ENCODE measurements at places on chromosomes 13 and 19.

- no peak for DNase-seq
Measured at GRCh38 chr13:51542346-51543242, 41.7 kb upstream of the WDFY2 start.

- no peak for DNase-seq
Measured at GRCh38 chr13:60078226-60078625, 85.5 kb downstream of the DIAPH3 start.

GRCh38 chr13:69579351-69579750 is 528.3 kb upstream of the ATXN8OS start:
- peak; percentile 11 for DNase-seq

DNA sequence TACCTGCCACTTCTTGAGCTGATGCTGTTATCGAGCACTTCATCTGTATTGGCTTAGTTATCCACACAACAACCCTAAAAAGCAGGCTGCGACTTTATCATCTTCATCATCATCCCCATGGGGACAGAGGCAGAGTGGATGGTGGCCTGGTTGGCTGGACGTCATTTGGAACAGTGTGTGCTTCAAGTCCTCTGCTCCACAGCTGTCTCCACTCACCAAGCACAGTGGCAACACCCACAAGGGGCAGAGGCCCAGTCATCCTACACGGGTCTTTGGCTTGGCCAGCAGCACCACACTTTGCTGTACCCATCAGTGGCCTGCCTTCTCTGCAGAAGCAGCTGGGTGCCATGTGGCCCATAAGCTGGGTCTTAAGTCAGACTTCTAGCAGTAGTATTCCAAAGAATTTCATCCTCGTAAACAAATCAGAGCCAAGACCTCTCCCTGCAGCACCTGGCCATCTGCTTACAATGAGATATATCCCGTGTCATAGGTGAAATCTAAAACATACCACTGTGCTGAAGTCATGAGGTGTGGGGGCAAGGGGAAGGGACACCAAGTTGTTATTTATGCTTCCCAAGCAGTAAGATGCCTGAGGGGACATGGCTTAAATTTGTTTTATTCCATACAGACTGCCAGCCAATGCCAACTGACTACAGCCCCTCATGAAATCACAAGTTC is 47.9 kb upstream of the EPHX3 start:
- no peak for DNase-seq

- no peak for DNase-seq
Measured at GRCh38 chr13:113904411-113904810, 40.5 kb upstream of the GAS6 start.

GRCh38 chr19:34067861-34068271 is 104.4 kb upstream of the LSM14A start:
- no peak for DNase-seq

DNA sequence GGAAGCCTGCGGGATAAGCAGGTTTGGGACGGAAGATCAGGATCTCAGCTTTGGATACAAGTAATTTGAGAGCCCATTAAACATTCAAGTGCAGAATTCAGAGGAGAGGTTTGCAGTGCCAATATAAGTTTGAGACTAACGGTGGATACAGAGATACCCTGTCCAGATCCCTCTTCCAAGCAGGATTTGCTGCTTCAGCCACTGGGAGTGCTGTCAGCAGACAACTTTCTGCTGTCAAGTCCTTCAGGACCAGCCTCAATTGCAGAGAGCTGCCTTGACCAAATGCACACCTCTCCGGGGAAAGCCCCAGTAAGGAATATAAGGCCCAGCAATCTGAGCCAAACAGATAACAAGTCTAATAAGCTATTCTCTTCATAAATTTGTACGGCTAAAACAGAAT is 46.1 kb upstream of the ZNF780A start:
- no peak for DNase-seq

GRCh38 chr19:35963514-35963913 is 27.3 kb downstream of the LRFN3 start:
- DNase-seq: no peak

GRCh38 chr19:54461613-54462012 is 2.0 kb downstream of the LENG9 start:
- no peak for DNase-seq

GRCh38 chr13:45695198-45695730 is 6.9 kb upstream of the CBY2 start:
- no peak for DNase-seq

GRCh38 chr13:34944751-34945150 is 2.7 kb downstream of the NBEA start:
- no peak for DNase-seq

DNA sequence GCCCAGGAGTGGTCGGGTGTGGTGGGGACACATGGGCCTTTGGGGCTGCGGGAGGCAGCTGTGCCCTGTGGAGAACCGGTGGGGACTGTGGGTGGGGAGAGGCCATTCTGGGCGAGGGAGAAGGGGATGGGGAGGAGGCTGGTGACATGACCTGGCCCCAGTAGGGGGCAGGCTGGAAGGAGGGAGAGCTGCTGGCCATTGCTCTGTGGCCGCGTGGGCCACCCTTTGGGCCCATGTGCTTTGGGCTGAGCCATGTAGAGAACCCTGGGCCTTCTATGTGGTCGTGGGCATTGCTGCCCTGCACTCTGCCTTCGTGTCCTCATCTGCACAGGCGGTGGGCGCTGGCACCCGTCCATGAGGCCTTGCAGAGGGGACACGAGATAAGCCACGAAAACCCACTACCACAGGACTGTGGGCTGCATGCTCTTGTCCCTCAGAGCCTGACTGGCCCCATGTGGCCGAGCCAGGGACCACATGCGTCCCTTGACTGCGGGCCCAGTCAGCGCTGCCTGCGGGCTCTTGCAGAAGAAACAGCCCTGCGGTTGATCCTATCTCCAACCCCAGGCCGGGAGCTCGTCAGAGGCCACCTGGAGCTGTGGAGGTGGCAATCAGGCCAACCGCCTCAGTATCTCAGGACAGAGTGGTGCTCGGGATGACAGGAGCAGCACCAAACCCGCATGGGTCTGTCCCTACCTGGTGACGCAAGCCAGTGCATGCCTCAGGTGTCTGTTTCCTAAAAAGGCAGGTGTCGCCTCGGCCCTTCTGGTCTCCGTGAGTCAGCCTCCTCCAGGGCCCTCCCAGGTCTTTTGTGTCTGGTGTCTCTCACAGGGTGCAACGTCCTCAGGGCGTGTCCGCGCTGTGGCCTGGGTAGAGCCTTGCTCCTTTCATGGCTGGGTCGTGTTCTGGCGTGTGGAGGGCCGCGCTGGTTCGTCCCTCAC is 14.3 kb downstream of the FZR1 start:
- no peak for DNase-seq

GRCh38 chr19:50924586-50924985 is 13.4 kb upstream of the KLK4 start:
- DNase-seq: no peak

DNA sequence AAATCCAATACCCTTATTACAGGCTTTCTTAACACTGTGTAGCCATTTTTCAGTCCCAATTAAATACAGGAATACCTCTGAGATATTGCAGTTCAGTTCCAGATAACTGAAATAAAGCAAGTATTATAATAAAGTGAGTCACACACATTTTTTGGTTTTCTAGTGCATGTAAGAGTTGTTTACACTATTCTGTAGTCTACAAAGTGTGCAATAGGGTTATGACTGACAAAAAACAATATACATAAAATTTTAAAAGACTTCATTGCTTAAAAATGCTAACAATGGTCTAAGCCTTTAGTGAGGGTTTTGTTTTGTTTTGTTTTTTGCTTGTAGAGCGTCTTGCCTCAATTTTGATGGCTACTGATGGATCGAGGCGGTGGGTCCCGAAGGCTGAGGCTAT is 434.4 kb upstream of the NBEA start:
- DNase-seq: no peak

- DNase-seq: no peak
Measured at GRCh38 chr13:66491251-66491650, 738.9 kb downstream of the PCDH9 start.

Data from NCI-H1417 treated with DMSO at 0.1 percent for 48 hours (cell line).